Cardiac muscle cell (in vitro differentiated cells and primary cell): ENCODE measurements at places on chromosomes 11 and 22. TPM values are rescaled to one million over a fixed set of nuclear protein-coding genes. Genes with fewer than 3 reads are reported as not detected.

Gene CECR2
- 4.6 and 9.7 TPM in 2 replicates for polyA plus RNA-seq

Gene LRRC4C
- 0.66 and 0.70 TPM in 2 replicates for polyA plus RNA-seq

Gene CFAP300
- 3.1 and 7.2 TPM in 2 replicates for polyA plus RNA-seq

Gene KCNK4
- polyA plus RNA-seq, result not detected in 2 replicates

Gene HBE1
- 0.23 TPM in 1 of 2 replicates, not detected in the other for polyA plus RNA-seq

Gene OR5F1
- polyA plus RNA-seq, result not detected in 2 replicates

Gene RBMXL2
- polyA plus RNA-seq, result 0.07 and 0.36 TPM in 2 replicates

Gene THY1
- polyA plus RNA-seq, result 6.8 and 7.5 TPM in 2 replicates
